ENCODE measurements at places on chromosomes 5 and 9.
A peak's percentile ranks its signal among the peaks of the same experiment; 100 is the strongest.

DNA sequence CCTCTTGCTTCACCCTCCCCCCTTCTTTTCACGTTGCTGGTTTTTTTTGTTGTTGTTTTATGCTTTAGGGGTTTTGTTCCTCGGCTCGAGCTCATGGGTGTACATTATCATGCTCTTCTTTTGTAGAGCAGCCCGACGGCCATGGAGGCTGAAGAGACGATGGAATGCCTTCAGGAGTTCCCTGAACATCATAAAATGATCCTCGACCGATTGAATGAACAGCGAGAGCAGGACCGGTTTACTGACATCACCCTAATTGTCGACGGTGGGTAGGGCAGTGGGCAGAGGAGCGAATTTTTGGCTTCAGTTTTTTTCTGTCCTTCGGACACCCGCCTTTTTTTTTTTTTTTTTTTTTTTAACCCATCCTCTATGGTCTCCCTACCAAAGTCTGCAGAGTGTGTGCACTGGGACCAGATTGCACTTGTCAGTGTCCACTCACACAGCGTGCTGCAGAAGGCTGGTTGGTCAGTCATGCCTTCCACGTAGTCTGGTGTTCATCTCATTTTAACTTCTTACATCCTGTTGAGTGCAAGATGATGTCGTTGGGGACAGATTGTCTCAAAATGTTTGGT lies 1.3 kb downstream of the ZNF131 start:
- DNase-seq, result no peak

GRCh38 chr5:83034036-83034435 lies 43.2 kb downstream of the TMEM167A start:
- no peak for DNase-seq

- DNase-seq, result no peak
These were observed 114.7 kb upstream of the RIOK2 start for GRCh38 chr5:97297704-97298091.

- DNase-seq, result no peak
These were observed 27.2 kb upstream of the NUDT12 start for GRCh38 chr5:103589776-103590175.

DNA sequence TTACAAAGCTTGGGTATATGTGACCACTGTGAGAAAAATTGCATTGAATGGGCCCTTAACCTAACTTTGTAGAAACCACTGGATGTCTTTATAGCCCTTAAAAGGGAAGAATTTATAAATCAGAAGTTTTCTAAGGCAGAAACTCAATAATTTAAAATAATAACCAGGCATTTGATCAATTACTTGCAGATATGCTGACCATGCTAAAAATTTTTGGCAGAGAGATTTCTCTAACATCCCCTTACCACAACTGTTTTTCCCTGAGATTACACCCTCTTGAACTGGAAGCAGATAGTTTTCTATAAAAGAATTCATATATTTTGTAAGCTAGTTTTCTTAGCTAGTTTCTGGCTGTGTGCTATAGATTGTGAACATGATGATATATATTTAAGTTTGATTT lies 428.3 kb downstream of the KIF4B start:
- DNase-seq, result no peak

- DNase-seq, result no peak
These were observed 1485.7 kb upstream of the CDH9 start for GRCh38 chr5:28523888-28524635.

DNA sequence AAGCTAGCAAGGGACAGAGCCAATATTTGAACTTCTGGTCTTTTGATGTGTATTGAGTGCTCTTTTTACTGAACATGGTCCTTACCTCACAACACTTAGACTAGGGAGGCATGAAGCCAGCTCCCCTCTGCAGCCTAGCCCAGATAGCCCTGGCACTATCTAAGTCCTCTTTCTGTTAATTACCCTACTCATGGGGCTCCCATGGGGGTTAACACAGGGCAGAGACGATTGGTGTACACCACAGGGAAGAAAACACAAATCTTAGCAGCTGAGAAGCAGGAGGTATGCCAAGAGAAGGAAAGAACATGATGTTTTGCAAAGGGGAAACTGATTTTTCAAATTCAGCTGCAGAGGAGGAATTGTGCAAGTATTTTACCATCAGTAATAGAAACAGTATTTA lies 383.8 kb downstream of the TMEM232 start:
- no peak for DNase-seq

GRCh38 chr9:132037458-132037857 lies 42.2 kb downstream of the MED27 start:
- DNase-seq, result no peak

DNA sequence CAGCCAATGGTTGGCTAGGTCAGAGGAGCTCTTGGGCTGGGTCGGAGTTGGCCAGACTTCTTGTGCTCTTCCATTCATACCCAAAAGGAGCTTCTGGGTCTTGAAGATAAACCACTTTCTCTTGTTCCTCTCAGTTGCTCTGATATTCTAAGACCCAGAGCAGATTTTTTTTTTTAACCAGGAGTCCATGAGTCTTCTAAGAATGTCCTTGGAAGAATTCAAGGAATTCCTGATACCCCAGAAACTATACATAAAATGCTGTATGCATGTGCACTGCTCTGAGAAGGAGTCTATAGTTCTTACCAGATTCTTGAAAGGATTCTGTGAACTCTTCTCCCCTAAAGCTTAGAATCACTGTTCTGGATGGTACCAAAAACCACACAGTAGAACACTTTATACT lies 9.9 kb upstream of the PALM2AKAP2 start:
- DNase-seq, result no peak

- no peak for DNase-seq
These were observed 67.9 kb upstream of the PANK3 start for GRCh38 chr5:168647083-168647482.

GRCh38 chr9:130917168-130917960 lies 20.8 kb upstream of the QRFP start:
- DNase-seq, result no peak

DNA sequence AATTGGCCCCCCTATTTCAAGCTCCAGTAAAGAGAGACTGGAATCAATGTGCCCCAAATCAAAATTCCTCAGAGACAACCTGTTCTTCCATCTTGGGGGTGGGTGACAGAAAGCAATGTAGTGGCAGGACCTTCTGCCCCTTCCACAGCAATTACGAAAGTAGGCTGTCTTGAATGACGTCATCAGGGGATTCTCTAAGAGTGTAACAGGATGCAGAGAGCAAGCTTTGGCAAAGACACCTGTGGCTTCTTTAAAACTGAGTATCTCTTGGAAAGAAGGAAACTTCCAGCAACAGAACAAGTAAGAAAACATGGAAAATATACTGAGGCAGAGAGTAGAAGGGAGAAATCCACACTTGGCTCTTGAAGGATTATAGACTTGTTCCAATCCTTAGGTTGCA lies 247.6 kb upstream of the PDE4D start:
- DNase-seq, result no peak

DNA sequence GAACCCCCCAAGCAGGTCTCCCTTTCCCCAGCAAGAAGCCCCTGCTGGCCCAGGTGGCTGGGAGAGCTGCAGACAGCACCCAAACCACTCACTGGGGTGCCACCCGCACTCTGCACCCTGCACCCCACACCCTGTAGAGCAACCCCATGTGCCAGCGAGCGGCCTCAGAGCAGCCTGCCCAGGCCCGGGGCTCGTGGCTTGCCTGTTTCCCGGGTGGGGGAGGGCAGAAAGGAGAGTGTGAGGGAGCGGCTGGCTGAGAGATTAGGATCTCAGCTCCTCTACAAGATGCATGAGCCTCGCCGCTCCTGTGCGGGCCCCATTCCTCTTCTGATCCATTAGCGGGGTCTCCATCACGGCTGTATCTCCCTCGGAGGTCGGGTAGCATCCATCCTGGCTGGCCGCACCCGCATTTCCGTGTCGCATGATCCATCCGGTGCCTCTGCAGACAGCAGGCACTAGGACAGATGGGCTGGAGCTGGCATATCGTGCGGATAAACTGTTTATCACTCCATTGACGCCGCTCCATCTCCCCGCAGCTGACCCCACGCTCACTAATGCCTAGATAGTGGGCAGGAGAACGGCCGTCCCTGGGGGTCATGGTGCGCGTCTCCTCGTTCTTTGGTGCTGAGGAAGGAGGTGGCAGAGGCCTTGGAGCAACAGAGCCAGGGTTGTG lies 54.4 kb downstream of the MRPL36 start:
- no peak for DNase-seq

- no peak for DNase-seq
These were observed 125.1 kb upstream of the OSMR start for GRCh38 chr5:38720554-38721361.

- no peak for DNase-seq
These were observed 1156.8 kb upstream of the SEMA6A start for GRCh38 chr5:117731446-117731845.

- DNase-seq, result no peak
These were observed 28.9 kb upstream of the OTULIN start for GRCh38 chr5:14635656-14636055.

DNA sequence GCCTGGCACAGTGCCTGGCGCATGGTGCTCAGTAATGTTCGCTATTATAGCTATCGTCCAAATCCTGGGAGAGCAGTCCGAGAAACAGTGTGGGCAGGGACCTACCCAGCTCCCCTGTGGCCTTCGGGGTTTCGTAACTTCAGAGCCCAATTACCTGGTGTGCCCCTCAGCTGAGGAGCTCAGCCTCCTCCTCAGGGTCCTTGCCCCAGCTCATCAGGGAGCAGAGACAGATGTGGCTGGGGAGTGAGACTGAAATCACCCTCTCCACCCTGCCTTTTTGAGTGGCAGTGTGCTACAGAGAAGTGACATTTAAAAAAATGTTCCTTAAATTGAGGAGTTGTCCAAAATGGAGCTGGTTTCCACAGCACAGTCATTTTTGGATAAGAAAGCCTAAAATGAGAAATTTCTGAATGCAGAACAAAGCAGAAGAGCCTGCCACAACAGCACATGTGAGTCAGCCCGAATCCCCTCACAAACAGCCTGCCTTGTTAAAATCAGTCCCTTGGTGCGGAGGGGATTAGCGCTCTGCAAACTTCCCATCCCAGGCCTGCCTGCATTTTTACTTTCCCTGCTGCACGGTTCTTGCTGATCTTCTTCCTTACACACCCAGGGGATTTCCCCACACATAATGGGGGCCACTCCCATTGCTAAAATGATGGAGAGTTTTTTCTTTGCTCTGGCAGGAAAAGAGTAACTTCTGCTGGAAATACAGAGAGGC lies 78.1 kb upstream of the PITX1 start:
- no peak for DNase-seq

GRCh38 chr9:33778700-33779351 lies 16.5 kb upstream of the PRSS3 start:
- DNase-seq, result peak; percentile 44

DNA sequence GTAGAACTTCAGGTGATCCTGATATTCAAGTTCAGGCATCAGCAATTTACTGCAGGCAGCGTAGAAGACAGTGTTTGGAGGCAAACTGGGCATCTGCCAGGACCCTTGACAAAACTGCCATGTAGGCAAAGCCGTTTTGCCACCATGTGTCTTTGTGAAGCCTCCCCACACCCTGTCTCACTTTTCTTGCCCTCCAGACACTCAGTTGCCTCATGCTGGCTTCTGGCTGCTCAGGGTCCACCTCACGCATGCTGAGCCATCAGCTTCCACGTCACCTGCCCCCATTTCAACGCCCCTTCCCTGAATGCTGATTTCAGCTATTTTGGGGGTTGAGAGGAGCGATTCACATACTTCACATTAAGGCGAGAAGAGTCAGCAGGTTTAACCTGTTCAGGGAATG lies 165.2 kb upstream of the KLF9 start:
- no peak for DNase-seq

- no peak for DNase-seq
These were observed 98.4 kb downstream of the FGF1 start for GRCh38 chr5:142587354-142587965.

- DNase-seq, result no peak
These were observed 175.2 kb downstream of the PAX5 start for GRCh38 chr9:36858805-36859375.

DNA sequence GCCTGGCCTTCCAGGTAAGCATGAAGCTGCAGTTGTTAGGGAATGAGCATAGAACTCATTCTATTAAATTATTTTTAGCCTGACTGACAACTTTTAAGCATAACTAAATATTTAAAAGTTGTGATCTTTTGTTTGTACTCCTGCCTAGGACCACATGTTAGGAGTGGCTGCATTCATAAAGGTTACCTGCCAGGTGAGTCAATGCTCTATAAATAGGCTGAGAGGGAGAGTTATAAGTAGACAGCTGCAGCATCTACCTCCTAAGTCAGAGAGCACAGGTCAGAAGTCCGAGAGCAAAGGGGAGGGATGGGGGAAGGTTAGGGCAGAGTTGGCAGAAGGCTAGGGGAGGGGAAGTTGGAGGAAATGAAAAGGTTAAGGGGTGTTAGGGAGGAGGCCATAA lies 292.4 kb upstream of the TLE4 start:
- no peak for DNase-seq

DNA sequence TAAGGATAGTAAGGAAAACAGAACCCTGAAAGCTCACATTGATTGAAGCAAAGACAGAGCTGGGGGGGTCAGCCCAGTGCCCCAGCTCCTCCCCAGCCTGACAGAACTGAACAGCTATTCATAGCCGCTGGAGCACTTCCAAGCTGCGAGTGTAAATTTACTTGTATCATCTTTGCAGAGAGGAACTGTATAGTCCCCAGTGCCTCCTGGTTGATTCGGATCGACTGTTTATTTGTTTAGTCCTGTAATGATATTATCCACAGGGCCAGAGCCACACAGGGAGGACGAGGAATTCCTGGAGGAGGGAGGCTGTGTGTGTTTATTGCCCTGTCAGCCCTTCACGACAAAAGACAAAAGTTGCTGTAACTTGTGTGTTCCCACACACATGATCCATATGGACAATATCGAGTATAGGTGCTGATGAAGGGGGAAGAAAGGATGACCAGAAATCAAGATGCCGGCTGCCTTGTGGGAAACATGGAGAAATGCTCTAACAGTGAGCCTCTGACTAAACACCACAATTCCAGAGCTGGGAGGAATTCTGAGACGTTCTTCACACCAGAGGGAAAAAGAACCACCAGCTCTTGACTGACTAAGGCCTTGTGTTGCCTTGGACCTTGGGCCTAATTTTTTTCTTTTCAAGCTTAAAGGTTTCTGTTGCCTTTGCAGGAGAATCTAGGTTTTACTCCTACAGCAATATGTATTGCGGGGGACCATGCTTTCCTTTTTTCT lies 31.1 kb downstream of the FOXD1 start:
- no peak for DNase-seq

Measured in mesothelial cell of epicardium (in vitro differentiated cells).